ENCODE measurements at places on chromosomes 4 and X.

- no peak for DNase-seq
These were observed 59.4 kb upstream of the GRPR start for GRCh38 chrX:16063921-16064320.

DNA sequence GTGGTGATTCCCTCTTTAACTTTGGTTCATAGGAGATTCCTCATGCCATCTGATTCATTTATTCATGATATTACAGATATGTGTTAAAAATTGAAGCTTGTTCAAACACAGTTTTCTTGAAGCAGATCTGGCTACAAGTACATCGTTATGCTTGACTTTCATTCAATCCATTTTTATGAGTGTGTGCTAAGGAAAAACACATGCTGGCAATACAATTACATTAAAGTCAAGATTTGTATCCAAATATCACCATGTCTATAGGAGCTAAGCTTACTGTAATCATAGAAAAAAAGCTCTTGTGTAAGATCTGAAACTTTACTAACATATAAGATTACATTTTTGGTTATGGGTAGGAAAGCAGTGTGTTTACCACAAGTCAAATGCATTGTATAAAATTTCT lies 151.8 kb upstream of the FAT1 start:
- DNase-seq, result no peak

DNA sequence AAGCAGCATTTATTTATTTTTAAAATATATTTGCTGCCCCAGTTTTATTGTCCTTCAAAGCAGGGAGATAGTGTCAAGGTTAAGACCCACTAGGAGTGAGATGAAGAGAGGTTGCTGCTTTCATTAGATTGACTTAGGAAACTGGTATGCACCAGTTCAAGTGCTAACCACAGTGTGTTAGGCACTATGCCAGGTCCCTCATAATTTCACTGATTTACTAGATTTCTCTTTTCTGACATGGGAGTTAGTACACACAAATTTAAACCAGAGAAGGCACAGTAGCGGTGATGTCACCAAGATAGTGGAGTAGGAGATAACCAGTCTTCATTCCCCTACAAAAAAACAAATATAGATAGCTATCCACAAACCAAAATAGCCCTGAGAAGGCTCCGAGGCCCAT lies 14.3 kb downstream of the RRAGB start:
- DNase-seq, result no peak

GRCh38 chr4:155228713-155229112 lies 20.3 kb downstream of the NPY2R start:
- DNase-seq, result no peak

DNA sequence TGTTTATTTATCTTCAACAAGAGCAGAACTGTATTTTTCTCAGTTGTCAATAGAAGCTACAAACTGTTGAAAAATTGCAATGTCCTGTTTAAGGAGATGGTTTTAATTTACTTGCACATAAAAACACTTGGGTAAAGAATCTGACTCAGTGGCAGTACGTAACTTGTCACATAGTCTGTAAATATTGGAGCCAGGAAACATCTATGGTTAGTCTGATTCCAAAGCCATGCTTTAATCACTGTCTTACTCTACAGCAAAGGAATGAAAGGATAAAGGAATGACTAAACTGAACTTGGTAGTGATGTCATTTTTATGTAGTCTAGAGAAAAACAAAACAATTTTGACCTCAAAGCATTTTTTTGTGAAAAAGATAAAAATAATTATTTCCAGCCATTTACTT lies 537.2 kb downstream of the STIM2 start:
- DNase-seq, result no peak

DNA sequence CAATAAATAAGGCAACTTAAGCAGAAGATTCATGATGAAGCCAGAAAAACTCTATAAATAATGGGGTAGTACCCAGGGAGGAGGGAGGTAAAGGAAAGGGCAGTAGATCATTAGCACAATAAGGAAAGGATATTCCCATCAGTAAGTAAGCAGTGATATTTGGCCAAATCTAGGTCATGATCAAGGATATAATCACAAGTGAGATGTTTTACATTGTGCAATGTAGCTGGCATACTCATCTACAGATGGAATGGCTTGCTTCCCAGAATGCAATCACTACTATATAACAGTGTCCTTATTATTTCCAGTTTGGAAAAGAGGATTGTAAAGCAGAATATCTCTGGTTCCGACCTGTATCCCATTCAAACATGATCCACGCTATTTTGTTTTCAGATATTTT lies 483.4 kb downstream of the RPA4 start:
- DNase-seq, result no peak

DNA sequence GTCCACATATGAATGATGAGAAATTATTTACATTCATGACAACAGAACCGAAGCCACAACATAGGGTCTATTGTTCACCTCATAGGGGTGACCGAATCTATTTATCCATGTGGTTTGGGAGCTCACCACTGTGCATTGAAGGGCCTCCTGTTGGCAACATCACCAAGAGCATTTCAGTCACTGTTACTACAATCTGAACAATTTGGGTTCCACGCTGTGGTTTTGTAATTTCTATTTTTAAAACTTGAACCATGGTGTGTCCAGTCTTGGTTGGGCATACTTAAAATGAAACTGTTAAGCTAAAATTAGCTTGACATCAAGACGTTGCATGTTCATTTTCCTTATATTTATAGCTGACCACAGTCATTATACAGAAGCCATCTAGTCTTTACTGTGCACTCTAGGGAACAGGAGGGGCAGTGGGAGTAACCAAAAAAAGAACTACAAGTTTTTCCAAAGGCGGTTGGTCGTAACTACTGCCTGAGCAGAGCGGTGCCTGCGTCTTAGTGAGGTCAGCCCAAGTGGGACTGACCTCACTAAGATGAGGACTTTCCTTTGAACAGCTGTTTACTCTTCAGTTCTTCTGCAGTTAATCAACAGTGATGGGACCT lies 192.1 kb downstream of the SPRY1 start:
- no peak for DNase-seq

DNA sequence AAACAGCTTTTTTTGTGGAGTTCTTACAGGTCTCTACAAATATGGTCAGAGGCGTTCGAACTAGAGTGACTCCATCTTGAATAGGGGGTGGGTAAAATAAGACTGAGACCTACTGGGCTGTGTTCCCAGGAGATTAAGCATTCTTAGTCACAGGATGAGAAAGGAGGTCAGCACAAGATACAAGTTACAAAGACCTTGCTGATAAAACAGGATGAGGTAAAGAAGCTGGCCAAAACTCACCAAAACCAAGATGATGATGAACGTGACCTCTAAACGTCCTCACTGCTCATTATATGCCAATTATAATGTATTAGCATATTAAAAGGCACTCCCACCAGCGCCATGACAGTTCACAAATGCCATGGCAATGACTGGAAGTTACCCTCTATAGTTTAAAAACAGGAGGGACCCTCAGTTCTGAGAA lies 42.8 kb upstream of the SPP1 start:
- DNase-seq, result no peak
